LNCaP clone FGC (cell line): ENCODE measurements at places on chromosomes 4 and X.

DNA sequence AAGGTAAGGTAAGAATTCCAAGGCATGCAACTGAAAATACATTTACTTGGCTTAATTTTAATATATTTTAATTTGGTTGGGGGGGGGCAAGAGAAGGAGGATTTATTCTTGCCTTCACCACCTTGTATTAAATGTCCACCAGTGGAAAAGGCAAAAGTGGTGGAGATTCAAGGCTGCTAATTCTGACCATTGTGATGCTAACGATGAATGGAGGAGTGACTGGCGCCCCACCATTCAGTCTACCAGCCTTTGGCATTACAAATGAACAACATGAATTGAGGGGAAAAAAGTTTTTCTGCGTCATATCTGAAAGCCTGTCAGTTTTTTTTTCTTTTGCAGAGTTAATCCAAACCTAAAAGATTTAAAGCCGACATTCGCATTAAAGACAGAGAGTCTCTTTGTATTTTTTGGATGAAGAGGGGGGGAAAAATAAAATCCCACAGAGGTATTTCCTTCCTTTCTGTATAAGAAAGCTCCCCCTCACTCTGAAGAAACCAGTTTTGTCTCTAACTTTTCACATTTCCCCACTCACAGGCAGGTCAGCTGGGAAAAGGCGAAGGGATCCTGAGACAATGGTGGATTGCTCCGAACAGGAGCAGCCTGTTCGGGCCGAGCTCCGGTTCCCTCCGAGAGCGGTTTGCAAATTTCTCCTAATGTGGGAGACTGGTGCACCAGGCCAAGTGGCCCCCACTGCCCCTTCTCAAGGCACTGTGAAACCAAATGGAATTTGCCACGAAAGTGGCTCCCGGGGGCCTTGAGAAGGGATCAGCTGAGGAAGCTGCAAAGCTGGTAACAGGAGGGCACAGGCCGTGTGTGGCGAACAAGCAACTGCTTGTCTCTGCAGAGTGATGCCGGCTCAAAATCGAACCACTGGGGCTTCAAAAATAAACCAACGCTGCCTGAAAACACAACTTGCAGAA is 28.1 kb downstream of the SHISA3 start:
- no peak for DNase-seq

DNA sequence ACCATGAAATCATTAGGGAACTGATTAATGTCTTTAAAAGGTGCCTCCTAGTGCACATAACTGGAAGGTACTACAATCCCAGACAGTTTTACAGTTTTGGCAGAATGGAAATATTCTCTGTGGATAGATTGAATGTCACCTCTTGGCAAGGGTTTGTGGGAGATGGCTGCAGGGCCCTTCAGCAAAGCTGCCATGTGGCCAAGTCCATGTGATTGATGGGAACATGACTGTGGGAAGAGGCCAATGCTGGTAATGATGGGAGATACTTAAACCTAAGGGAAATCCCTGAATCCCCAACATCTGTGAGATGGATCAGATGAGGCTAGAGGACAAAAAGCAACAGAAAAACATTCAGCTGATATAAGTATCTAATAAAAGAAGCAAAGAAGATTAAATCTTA is 493.7 kb downstream of the MAGEE1 start:
- DNase-seq, result no peak

GRCh38 chr4:144480068-144480467 is 165.9 kb upstream of the HHIP start:
- no peak for DNase-seq

- peak; percentile 25 for DNase-seq
Measured at GRCh38 chr4:76187152-76187551, 26.5 kb downstream of the SCARB2 start.

- no peak for DNase-seq
Measured at GRCh38 chr4:44740201-44740600, 13.8 kb upstream of the GNPDA2 start.

DNA sequence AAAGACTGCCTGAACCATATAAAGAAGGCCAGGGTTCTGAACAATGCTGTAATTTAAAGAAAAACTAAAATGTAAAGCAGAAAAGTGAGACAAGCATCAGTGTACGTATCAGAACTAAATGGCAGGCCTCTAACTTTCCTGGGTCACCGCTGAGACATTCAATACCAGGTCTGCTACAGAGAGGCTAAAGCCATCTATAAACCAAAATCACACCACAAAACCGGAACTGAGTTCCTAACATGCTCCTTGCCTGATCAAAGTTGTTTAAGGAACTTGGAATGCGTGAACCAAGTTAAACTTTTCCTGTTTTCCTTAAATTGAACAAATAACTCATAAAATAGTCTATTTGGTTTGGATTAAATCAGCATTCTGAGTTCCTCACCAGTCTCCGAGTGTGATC is 55.3 kb upstream of the TECRL start:
- peak; percentile 45 for DNase-seq

DNA sequence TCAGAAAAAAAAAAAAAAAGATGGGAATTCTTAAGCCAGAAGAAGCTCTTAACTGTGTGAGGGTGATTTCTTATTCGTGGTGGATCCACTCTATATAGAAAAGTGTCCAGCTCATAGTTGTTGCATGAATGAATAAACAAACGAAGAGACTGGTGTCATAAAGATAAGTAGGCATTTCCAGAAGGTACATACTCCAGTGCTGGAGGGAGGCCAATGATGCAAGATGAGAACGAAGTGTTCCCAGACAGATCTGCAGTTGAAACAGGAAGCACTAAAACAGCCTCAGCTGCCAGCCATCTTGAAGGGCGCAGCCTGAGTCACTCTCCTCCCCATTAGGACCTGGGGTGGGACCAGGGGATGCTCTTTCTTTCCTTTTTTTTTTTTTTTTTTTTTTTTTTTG is 47.4 kb upstream of the HOPX start:
- peak; percentile 99 for DNase-seq

DNA sequence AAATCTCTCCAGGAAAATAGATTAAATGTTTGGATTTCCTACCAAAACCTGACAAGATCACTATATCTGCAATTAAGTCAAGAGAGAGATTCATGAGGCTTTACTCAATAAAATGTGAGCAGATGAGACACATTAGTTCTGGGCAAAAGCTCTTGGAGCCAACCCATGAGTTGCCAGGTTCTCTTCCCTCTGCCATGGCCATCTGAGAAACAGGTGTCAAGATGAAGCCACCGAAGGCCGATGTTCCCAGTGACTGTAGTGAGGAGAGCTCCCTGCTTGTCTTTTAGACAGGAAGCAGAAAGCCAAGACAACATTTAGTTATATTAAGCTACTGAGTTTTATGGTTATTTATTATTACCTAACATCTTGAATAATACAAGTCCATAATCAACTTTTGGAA is 1068.7 kb downstream of the STPG2 start:
- DNase-seq, result no peak

DNA sequence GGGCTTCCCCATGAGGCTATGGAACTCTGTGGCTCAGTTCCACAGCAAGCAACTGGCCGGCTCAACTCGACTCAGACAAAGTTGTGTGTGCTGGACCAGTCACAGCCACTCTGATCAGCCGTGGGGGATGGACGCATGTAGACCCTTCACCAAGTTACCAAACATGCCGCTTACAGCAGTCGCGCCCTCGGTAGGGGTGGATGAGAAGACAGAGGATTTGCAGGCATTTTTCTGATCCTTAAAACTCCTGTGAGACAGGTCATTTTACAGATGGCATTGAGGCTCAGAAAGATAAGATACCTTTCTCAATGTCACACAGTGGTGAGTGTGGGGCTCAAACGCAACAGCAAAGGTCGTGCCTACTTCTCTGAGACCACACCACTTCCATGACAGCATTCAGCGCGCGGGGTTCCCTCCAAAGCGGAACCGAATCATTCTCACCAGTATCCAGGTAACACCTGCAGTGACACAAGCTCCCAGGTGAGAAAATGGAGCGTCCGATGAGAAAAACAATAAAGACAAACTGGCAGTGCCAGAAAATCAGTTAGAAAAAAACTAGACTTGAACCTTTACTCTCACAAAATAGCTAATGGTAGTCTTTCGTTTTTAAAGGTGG is 83.6 kb downstream of the RELL1 start:
- no peak for DNase-seq

- no peak for DNase-seq
Measured at GRCh38 chrX:38879631-38880220, 78.5 kb downstream of the MID1IP1 start.

- no peak for DNase-seq
Measured at GRCh38 chr4:106529348-106530023, 160.9 kb upstream of the GIMD1 start.

DNA sequence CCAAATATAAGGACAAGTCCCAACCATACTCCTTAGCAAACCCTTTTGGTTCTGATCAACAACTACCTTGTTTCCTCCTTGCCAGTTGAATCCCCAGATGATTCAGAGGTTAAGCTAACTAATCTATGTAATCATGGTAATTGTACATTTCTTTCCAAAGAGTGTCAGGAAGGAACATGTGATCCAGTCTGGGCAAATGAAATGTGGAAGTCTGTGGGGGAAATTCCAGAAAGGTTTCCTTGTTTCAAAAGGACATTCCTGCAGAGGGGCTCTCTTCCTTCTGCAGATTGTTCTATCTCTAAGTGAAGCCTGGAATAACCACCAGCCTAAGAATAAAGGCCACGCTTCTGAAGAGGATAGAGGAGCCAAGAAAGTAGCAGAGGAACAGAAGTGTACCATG is 7.0 kb downstream of the PRSS12 start:
- DNase-seq, result no peak

DNA sequence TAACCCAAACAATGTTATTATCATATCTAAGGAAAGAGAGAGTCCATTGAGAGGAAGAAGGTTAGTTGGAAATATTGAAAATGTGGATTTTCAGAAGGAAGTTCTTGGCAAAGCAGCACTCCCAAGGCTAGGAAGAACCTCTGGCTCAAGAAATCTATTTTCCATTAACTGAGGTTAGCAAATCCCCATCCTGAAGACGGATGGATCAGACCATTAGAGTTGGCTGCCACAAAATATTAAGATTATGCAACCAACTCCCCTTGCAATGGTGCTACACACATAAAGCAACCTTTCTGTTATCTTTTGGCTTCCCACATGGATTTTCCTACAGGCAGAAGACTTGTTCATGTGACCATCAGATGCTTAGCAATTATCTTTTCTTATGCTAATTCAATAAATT is 96.3 kb downstream of the COL4A6 start:
- no peak for DNase-seq

DNA sequence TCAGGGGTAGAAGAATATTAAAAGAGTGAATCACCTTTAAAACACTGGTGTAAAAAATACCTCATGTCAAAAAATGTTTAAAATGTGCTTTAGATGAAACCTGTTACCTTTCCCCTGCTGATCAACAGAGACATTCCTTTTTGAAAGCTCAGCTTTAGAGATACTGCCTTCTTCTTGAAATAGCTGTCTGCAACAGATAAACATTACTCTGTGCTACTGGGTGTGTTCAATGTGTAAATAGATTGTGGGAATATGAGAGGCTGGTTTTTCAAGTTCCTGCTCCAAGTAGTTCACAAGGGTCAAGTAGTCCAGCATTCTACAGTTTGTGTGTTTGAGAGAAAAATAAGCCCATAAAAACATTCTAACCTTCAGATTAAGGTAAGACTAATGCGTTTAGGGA is at the start of gene SYTL5:
Gene SYTL5, plus strand, starts transcription at position 263 of the 400 bp plus-strand sequence. CDS start 27,337 bp downstream, outside the sequence.
- DNase-seq, result peak; percentile 70

GRCh38 chr4:152531479-152531878 is 4.4 kb downstream of the FBXW7 start:
- no peak for DNase-seq

- DNase-seq, result peak; percentile 2
Measured at GRCh38 chrX:147803948-147804347, 107.8 kb upstream of the FMR1 start.

DNA sequence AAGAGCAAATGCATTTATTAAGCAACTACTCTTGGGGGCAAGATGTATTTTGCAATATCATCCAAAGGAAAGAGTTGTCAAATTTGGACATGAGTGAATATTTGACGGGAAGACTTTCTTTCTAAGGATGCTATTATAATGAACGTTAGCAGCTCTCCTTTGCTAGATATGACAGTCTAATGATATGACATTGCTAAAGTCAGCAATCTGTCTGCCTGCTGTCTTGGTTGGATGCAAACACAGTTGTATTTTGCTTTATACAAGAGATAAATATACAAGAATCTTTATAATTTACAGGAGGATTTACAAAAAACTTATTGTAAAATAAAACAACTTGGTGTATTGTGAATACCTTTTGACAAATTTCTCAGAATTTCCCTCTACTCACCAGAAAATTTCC is 37.5 kb downstream of the MAGEC1 start:
- DNase-seq, result no peak

GRCh38 chr4:168731706-168732414 is 235.0 kb downstream of the PALLD start:
- DNase-seq, result no peak

DNA sequence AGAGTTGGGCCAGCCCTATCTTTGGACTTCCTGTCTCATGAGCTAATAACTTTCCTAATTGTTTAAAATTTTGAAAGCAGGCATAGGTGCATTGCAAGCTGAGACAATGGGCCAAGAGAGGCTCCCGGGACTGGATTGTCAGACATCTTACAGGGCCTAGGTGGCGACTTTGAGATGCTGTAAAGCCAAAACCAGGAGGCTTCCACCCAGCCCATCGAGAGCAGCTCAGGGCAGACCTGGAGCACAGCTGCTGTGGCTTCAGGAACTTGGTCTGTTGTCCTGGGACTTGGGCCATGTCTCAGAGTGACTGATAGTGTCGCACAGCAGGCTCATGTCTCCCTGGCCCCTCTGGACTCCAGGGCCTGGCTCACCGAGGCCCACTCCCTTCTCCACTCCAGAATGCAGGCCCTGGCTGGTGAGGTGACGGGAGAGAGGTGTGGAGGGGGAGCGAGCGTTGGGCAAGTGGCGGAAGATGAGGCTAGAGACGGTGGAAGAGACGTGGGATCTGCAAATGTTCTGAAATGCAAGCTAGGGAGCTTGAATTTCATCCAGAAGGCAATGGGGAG is 24.1 kb upstream of the MTM1 start:
- DNase-seq, result no peak

- DNase-seq, result no peak
Measured at GRCh38 chr4:20044966-20045365, 206.7 kb upstream of the SLIT2 start.

DNA sequence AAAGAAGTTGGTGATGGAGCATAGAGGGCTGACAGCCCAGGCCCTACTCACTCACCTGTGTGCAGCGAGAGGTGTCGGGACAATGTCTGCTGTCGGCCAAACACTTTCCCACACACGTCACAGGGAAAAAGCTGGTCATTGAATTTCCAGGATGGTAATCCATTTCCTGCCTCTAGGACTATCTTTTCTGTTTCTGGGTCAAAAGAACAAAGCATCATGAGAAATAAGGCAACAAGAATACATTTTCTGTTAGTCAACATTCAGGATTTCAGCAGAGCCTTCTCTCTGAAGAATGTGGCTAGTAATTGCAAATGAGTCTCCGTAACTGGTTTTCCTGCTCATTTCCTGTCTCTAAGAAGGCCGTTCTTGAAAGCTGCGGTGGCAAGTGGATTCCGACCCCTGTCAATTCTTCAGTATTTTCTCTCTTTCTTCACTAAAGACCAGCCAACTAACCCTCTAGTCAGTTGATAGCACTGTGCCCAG is 99.4 kb downstream of the C4orf51 start:
- no peak for DNase-seq
